ENCODE measurements at places on chromosomes 6 and 20.
A peak's percentile ranks its signal among the peaks of the same experiment; 100 is the strongest.

DNA sequence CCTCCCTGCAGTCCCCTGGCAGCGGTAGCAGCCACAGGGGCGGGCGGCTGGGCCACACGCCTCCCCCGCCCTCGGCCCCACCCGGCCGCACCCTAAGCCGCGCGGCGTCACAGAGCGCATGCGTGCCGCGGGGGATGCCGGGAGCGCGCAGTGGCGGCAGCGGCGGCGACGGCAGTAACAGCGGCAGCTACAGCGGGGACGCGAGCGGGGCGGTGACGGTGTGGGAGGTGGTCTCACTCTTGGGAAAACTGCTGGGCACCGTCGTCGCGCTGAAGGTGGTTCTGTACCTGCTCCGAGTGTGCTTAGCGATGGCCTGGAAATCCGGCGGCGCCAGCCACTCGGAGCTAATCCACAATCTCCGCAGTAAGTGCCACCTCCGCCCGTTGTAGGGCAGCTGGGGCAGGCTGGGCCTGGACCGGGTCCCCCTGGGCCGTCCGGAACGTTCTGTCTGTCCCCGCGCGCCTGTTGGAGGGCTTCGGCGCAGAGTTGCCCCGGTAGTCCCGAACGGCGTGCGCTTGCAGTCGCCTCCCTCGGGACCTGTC, at the start of gene PCMT1:
Gene PCMT1 (plus strand): TSS at position 148 of the 542 bp plus-strand sequence. CDS start 161 bp downstream, at position 309.
- peak; percentile 75 for DNase-seq

DNA sequence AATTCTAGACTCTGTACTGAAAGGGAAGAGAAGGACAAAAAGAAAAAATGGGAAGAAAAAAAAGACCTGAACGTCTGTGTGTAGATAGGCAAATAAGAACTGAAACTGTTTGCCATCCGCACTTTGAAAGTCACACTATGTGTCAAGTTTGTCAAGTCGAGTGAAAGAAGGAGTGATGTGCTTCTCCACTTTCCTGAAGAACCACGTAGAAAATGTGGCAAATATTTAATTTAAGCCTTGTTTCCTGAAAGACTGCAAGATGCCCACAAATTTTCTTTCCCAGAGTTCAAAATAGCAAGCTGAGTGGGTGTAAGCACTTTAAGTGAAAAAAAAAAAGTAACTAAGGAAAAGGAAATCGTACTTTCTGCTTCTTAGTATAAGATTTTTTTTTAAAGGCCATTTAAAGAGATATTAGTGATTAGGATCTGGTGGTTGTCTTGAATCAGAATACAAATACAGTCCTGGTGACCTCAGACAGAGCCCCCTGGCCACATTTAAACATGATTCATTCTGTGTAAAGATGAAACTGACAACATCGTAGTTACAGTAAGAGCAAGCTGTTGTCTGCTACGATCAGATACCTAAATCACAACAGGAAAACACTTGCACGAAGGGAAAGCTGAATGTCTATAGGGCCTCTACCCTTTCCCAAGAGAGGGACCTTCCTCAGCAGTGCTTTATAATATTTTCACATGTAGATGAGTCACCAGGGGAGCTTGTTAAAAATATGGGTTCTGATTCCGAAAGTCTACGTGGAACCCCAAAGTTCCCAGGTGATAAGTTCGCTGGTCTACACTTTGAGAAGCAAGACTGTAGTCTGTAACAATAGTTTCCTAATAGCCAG, 102.3 kb downstream of the HIVEP2 start:
- no peak for DNase-seq

DNA sequence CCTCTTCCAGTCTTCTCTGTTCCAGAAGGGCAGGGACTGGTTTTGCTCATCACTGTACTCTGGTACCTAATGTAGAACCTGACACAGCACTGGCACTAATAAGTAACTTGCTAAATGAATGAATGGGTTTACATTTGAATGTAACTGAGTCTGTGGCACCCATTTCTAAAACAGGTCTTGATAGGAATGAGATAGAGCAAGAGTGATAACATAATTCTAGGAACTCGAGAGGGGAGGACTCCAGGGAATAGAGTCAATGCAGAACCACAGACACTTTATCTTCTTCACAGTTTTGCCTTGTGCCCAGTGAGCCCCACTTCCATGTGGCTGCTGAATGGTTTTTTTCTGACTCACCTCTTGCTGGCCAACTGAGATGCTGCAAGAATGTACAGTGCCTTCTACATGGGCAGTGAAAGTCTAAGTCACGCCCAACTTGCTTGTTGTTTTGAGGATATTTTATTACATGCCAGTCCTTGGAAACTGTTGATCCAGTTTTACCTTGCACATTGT, 61.1 kb downstream of the TBC1D7 start:
- no peak for DNase-seq

- no peak for DNase-seq
Observed at GRCh38 chr6:3415490-3415889, 41.4 kb downstream of the SLC22A23 start.

- no peak for DNase-seq
Observed at GRCh38 chr6:30061858-30062458, 893 bp downstream of the POLR1H start.

DNA sequence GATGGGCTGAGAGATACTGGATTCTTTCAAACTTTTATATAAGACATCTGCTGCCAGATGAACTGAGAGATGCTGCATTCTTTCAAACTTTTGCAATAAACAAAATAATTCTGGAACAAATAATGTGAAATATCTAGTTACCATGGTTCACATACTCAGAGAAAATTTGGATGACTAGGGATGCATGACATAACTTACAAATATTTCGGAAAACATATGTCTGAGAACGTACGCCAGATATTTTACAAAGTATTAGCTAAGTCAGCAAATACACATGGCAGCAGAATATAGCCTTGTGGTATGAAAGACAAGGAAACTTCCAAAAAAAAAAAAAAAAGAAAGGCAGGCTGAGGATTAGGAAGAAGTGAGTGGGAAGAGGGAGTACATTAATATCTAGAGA, 113.3 kb upstream of the TRAF3IP2 start:
- no peak for DNase-seq

DNA sequence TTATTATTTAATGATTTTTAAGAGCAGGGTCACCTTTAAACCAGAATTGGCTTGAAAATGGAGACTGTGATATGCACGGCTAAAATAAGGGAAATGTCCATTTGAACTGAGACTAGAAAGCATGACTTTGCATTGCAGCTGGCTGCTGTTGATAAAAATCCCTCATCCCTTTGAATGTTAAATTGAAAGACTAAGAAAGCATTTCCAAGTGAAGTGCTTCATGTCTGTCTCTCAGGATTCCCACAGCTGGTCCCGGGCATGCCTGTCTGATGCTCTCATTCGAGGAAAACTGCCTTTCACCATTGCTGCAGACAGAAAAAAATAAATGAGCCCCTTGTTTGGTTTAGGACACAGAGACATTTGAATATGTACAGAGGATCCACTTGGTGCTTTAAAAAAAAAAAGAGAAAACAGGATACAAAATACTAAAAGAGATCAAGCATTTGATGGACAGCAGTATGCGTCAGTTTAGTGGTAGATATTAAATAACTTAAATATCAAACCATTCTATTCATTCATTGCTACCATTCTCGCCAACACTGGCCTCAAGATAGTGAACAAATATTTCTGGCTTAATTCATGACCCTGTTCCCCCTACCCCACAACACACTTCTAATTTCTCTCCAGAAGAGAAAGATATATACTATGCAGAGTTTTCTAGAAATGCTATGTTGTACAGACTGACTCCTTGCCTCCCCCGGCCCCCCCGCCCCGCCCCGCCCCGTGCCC, 55.0 kb downstream of the TBC1D7 start:
- DNase-seq: no peak
